Stimulated activated CD8-positive, alpha-beta memory T cell treated with anti-CD3 and anti-CD28 coated beads, Interleukin-7, amount 100 ng/mL, for 4 hours (primary cell): ENCODE measurements at places on chromosomes 16 and 17.

DNA sequence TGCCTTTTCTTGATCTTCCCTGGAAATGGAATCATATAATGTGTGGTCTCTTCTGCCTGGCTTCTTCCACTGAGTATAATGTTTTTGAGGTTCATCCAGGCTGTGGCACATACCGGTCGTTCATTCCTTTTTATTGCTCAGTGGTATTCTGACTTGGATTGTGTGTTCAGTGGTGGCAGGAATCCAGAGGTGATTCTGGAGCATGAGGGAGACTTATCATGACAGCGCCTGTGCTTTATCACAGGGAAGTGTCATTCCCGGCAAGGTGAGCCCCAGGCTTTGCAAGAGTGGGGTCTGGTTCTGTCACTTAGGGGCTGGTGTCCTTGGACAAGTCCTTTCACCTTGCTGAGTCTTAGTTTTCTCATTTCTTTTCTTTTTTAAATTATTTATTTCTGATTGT is 53.0 kb downstream of the IRX3 start:
- DNase-seq, result no peak

DNA sequence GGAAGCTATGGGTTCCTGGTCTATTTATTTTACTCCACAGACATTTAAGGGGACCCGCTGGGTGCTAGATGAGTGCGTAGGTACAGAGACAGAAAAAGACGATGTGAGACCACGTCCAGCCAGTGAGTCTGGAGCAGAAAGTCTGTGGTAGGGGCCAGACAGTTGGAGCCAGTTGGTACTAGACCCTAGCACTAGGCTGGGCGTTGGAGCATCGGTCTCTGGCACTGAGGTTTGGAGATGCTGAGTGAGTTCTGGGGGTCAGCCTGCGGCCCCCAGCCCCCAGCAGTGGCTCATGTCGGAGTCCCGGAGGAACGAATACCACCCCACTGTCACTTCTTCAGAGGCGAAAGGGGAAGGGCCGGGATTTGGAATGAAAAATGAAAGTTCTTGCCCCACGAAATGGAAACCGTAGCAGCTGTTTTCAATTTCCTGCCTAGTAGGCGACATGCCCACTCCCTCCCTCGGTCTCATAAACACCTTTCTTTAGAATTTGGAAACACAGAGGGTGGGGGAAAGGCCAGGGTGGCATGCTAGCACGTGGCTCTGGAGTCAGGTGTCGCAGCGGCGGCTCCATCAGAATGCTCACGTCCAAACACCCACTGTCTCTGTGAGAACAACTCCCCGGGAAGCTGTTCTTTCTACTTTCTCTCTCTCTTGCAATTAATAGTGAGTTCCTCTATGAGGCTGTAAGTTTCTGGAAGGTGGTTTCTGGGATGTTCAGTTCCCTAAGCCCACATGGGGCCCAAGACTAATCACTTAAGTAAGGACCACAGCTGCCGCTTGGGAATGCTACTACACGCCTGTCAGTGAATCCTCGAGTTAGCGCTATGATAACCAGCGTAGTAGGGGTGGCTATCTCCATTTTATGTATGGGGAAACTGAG is 96.8 kb downstream of the IRF8 start:
- no peak for DNase-seq

GRCh38 chr16:9105189-9105588 is 13.7 kb downstream of the HAPSTR1 start:
- no peak for DNase-seq

- peak; percentile 30 for DNase-seq
Observed at GRCh38 chr17:48804936-48805411, 12.1 kb downstream of the TTLL6 start.

GRCh38 chr17:73188011-73188410 is 4.8 kb upstream of the COG1 start:
- DNase-seq, result no peak

- DNase-seq, result no peak
Observed at GRCh38 chr16:10312784-10313724, 72.8 kb upstream of the ATF7IP2 start.

DNA sequence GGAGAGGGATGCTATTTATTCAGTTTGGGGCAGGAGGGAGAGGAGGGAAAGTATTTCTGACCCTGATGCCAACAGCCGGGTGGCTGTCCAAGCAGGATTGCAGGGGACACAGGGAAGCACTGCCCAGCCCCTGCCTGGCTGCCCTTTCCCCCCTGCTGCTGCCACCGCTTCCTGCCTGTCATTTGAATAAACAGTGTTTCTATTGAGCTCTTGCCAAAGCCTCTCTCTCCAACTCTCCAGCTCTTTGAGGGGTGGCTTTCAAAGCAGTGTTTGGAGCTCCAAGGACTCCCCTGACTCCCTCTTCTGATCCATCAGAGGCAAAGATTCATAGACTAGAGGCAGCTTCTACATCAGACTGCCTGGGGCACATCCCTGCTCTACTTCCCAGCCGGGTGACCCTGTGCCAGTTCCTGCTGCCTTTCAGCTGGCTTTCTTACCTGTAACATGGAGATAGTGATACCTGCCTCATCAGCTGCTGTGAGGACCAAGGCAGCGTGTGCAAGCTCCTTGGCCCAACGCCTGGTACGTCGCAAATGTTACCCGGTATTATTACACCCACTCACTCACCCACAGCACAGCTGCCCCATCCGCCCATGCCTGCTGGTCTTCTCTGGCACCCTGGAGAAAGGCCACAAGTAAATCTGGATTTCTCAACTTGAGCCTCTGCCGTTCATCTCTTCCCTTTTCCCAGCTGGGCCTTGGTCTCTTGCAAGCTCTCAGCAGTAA is 9.5 kb downstream of the PROCA1 start:
- no peak for DNase-seq

GRCh38 chr17:28563475-28563874 is 7.8 kb downstream of the PIGS start:
- no peak for DNase-seq

- no peak for DNase-seq
Observed at GRCh38 chr17:73718362-73718761, 74.1 kb upstream of the SDK2 start.

DNA sequence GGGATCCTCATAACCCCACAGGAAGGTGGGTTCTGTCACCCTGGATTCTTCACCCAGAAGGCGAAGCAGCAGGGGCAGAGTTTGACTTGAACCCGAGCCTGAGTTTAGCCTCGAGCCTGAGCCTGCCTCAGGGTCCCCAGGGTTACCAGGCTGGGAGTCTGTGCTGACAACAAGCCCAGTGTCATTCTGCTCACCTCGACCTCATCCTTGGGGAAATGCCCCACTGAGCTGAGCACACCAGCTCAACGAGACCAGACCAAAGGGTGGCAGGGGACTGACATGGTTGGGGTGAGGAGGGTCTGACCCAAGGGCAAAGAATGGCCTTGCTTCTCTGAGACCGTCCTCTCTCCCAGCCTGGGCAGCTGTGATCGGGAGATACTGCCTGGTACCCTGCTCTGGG is 20.2 kb downstream of the CACNG4 start:
- DNase-seq, result no peak

GRCh38 chr17:78383725-78384471 is 5.4 kb downstream of the PGS1 start:
- no peak for DNase-seq
